Renal cortex interstitium (tissue), 15 donors: ENCODE measurements at places on chromosomes 5 and 9.

DNA sequence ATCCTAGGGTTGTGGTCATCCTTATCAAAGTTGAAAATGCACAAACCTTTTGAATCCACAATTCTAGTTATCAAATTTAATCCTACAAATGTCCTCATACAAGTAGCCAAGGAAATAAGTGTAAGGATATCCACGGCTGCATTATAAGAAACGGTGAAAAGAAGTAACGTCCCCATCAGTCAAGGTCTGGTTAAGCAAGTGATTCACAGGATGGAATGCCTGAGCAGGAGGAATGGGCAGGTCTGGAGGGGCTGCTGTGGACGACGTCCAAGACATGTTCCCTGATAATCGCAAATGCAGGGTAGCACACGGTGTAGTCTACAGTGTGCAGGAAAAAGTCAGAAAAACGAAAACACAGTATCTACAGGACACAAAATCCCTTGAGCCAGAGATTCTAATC lies 118.6 kb downstream of the ADAMTS2 start:
- no peak for DNase-seq

- no peak for DNase-seq
Measured at GRCh38 chr5:387491-388265, 55.3 kb upstream of the EXOC3 start.

DNA sequence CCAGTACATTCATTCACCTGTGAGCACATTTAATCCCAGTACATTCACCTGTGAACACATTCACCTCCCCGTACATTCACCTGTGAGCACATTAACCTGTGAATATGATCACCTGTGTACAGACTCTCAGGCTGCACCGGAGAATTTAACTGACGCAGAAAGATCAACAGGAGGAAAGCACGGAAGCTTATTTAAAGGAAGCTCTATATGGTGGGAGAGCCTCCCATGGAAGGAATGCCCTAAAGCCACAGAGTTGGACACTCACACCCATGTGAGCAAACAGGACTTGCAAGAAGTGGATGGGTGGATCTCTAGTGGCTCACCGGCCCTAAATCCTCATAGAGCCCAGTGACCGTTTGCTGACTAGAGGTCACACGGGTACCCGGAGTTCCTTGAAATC lies 38.2 kb downstream of the TRIP13 start:
- DNase-seq: no peak

- peak; percentile 18 for DNase-seq
Measured at GRCh38 chr5:148965511-148966265, 97.2 kb downstream of the SH3TC2 start.

DNA sequence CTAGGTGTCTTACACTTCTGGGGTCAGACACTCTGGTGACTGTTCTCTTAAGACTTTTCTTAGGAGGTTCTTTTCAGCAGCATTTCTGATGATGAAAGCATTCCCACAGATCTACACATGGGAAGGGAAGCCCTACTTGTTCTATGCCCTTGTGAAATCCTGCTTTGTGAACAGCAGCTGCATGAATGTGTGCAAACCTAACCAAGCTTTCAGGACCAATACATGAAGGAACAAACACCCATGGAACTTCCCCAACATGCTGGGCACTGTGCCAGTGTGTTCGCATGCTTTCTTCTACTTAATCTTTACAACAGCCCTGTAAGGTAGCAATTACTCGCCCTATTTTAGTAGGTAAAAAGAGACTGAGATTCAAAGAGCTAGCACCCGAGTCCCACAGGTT lies 439.9 kb upstream of the KLF4 start:
- DNase-seq: no peak

GRCh38 chr5:128353441-128354107 lies 184.5 kb downstream of the FBN2 start:
- no peak for DNase-seq

- no peak for DNase-seq
Measured at GRCh38 chr5:158164296-158165047, 305.5 kb upstream of the CLINT1 start.

- no peak for DNase-seq
Measured at GRCh38 chr5:1963941-1964451, 81.3 kb upstream of the IRX4 start.

GRCh38 chr5:150904479-150905311 lies at the start of gene ZNF300:
Gene ZNF300, minus strand, starts transcription at chr5:150904980. Its CDS starts 1,825 bp downstream, at chr5:150903155.
- DNase-seq: peak; percentile 93

- DNase-seq: no peak
Measured at GRCh38 chr5:151718153-151718552, 31.4 kb upstream of the SPARC start.

- no peak for DNase-seq
Measured at GRCh38 chr5:92163906-92164305, 780.8 kb upstream of the ARRDC3 start.

DNA sequence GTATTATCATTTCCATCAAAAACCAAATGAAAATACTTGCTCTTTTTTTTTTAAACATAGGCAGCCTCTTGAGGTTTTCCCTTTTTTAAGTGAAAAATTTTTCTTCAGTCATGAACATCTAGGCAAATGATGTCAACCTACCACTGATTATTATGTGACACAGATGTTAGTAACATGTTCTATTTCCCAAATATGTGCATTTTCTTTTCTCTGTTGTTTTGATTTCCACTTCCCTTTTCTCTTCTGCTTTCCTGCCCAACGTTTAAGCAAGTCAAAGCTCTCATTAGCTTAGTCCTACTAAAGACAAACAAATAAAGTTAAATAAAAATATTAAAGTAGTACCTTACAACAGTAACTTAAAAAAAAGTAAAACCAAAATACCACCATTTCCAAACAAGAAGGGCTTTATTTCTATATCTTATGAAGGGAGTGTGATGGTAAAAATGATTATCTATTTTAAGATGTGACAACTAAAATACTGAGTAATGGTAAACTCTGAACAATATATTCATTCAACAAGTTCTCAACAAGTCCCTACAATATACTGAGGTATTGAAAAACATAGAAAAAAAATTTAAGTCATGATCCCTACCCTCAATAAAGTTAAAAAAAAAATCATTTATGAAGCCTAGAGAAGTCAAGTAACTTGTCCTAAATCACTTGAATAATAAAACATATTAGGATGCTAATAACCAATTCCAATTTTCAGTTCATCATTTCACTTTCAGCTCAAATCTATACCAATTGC lies 9.4 kb downstream of the SLC38A9 start:
- DNase-seq: no peak

DNA sequence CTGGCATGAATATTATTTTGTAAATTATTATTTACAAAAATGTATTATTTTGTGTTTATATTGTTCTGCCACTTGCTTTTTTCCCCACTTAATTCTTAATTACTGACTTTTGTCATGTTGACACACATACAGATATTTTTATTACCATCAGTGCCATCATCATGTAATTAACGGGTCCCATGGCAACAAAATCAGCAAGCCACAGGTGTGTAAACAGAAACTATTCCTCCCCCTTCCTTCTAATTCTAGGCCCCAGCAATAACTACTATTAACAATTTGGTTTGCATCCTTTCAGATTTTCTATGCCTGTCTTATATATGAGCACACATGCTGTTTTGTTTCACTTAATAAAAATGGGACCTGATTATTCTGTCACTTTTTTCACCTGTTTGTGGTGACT lies 29.3 kb downstream of the CYFIP2 start:
- DNase-seq: no peak

- DNase-seq: no peak
Measured at GRCh38 chr5:143506836-143507552, 103.5 kb upstream of the NR3C1 start.

- DNase-seq: no peak
Measured at GRCh38 chr9:121581786-121582600, 69.4 kb upstream of the DAB2IP start.

DNA sequence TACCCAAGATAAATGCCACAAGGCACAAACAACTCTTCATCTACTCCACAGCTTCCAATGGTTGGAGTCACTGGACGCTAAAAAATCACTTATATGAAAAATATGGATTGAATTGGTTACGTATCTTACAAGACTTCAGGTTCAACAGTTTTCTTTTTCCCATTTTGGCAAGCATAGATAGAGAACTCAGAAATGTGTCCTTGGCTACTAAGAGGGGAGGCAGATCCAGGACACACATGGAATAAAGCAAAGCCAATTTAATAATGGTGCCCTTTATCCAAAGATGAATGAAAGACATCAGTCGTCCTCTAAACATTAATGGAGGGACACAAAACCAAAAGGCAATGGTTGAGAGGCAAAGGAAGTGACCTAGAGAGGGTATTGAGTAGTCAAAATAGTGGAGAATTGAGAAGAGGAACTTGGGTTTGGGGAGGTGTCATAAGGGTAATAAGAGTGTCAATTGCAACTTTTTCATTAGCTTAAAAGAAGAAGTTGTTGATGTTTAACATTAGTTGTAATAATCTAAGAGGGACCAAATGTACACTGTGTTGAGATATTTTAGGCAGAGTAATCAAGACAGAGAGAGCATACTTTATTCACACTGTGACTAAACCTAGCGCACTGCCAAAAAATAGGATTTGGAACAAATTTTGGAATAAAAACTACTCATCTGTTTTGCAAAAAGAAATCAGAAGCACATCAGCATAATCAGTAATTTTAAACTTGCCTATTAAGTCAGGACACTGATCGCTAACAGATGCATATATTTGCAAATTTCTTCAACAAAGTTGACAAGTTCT lies 308.2 kb downstream of the ARL15 start:
- DNase-seq: no peak

DNA sequence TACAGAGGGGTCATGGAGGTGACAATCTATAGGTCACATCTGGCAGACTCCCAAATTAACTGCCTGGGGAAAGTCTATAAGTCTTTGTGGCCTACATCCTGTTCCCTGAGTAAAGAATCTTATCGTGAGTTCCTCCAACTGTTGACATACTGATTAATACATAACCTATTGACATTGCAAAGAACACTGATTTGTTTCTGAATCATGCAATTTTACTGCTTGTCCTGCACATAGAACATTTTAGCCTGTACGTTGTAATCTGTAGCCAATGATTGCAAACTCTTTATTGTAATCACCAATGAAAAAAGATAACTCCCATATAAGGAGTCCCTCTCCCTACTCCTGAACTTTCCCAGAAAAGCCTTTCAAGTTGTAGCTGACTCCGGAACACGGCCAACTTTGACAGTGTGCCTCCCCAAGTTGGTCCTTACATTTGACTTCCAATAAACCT lies 18.8 kb upstream of the OR2K2 start:
- no peak for DNase-seq

DNA sequence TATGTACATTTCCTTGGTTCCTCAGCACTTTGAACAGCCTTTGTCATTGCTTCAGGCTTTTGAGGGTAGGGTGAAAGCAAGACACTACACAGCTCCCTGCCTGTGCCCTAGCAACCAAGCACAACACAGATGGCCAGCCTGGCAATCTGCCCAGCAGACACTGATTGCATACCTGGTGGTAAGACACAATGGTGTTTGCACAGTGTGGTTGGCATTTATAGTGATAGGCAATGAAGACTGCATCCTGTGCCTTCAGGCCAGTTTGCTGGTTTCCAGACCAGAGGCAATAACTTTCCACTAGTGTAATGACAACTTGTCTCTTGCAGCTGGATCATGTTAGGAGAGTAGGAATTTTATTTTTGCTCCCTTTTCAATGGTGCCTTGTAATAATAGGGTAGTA lies 144.5 kb upstream of the TNC start:
- DNase-seq: no peak

DNA sequence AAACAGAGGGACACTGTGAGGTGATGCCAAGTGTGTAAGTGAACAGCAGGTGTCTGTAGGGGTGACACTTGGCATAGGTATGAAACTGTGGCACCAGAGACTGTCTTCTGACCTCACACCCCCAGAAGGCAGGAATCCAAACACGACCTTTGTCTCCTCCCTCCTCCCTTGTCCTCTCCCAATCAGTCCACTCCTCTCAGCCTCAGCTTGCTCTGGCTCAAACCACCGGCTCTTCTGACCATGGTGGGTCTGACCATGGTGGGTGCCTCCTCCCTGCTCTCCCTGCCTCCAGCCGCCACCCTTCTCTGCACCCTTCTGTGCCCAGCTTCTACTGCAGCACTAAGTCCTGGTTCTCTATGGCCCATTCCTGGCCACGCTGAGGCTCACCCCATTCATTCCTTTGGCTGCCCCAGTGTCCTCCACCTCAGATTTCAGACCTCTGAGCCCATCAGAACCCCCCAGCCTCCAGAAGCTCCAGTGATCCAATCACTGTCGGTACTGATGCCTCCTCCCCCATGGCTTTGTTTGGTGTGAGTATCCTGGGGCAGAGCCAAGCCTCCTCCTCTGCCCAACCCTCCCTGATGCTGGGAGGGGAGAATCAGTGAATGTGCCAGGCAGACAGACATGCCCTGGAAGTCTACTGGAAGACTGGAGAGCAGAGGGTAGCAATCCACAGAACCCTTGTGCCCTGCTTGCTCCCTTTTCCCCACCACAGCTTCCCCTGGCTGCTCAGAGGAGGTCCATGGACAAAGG lies 1.7 kb upstream of the ARID3C start:
- no peak for DNase-seq

- no peak for DNase-seq
Measured at GRCh38 chr5:80837679-80838078, 122.5 kb upstream of the RASGRF2 start.

DNA sequence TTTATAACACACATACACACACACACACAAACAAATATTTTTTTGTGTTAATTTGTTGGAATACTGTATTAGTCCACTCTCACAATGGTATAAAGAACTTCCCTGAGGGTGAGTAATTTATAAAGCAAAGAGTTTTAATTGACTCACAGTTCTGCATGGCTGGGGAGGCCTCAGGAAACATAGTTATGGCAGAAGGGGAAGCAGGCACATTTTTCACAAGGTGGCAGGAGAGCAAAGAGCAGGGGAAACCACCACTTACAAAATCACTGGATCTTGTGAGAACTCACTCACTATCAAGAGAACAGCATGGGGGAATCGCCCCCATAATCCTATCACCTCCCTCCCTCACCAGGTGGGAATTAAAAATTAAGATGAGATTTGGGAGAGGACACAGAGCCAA lies 205.4 kb upstream of the PTPRD start:
- DNase-seq: no peak

GRCh38 chr9:136291306-136292025 lies 12.4 kb downstream of the CCDC187 start:
- DNase-seq: no peak
